ENCODE measurements at places on chromosomes 16 and 17. TPM values are rescaled to one million over a fixed set of nuclear protein-coding genes. Genes with fewer than 3 reads are reported as not detected.

The KRTAP9-8 gene
- not detected for total RNA-seq

The NRN1L gene
- 7.4 TPM for total RNA-seq

DNA sequence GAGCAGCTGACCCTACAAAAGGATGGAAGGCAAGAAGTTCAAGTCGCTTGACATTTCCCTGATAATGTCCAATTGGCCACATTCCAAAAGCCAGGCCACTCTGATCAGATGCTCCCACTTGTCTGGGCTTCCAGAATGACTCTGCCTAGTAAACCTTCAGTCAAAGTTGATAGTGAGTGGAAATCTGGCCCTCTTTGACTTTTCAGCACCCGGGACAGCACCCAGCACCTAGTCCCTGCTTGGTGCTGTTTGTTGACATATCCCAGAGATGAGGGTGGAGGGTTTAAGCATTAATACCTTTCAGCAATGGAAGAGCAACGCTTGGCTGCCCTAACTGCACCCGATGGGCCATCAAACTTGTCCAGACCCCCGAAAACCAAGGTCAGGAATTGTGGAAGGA lies 131.3 kb downstream of the AIPL1 start:
- peak; percentile 70 for DNase-seq

GRCh38 chr17:39714234-39714633 lies 14.4 kb downstream of the ERBB2 start:
- DNase-seq = no peak

GRCh38 chr16:67967958-67968399 lies 458 bp downstream of the SLC12A4 start:
- peak; percentile 38 for DNase-seq

DNA sequence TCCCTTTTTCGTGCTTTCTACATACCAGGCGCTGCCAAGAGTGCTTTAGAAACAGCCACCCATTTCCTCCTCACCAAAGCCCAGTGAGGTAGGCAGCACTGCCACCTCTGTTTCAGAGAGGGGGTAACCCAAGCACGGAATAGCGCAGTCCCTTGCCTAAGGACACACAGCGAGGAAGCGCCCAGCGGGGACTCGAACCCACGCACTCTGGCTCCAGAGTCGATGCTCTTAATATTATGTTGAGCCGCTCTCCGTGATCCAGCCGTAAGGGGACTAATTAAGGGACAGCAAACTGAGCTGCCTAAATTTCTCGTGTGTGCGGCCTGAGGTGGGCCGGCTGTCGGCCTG lies 497 bp downstream of the CES1 start:
- DNase-seq = no peak
